ENCODE measurements at places on chromosomes 7 and 10.

DNA sequence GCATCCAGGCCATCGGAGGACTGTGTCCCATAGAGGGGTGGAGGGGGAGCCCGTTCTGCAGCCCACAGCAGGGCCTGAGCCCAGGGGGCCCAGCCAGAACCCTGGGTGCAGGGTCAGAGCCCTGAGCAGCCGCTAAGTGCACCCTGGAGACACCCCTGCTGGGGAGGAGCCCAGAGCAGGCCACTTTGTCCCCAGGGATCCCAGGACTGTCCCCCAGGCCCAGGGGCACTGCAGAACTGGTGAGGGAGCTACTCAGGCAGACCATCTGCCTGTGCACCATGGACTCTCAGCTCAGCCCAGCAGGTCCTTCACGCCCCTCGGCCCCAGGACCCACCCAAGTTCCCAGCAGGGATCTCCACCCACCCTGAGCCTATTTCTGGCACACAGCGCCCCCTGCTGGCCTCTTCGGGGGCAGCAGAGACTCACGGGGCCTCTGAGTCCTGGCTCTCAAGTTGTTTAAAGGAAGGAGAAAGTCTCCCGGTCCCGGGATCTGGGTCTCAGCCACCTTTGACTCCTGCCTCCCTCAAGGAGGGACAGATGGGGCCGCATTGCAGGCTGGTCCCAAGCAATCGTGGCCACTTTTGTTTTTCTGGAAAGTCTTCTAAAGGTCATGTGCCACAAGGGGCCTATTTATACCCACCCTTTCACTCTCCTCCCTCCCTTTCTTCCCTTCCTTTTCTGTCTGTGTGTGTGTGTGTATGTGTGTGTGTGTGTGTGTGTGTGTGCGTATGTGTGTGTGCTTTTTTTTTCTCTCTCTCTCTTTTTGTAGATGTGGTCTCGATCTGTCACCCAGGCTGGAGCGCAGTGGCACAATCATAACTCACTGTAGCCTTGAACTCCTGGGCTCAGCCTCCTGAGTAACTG lies 90.3 kb downstream of the MYL10 start:
- peak; percentile 81 for DNase-seq

- no peak for DNase-seq
These were observed 422.5 kb downstream of the HTR7 start for GRCh38 chr10:90435296-90435695.

DNA sequence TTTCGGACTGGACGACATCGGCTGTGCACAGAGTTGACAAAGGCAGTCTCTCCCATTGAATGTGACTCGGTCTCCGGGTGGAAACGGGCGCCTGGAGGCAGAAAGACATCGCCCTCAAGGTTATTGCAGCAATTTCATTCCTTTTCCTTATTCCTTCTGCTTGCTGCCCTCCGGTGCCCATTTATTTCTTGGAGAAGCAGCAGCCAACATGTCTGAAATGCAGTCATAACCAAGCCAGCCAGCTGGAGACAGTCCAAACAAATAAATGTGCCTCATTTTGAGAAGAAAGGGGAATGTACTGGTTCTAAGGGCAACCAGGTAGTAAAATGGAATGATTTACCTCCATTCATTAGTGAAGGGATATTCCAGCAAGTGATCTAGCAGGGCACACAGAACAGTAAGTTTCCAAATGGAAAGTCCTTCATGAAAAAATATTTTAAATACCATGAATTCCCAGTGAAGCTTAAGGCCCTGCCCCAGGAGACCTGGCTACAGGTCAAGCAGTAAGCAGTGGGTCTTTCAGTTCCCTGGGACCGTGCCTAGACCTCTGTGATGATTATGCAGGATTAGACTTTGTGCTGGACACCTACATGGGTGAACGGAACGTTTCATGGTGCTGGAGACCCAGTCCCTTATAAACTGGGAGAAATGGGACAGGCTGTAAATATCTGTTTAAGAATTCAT lies 86.6 kb downstream of the ABLIM1 start:
- DNase-seq = no peak

DNA sequence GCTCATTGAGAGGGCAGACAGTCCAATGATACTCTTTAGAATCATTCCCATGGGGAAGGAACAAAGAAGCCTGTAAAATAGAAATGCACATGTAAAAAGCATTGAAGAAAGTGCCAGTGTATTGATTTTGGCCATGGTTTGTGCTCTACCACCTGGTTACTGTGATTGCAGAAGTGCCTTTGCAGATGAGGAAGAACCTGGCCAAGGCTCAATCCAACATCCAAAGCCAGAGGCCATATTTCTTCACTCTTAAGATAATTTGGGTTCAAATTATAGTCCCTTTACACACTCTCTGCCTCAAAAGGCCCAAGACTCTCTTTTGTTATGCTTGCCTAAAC lies 122.1 kb downstream of the EGFR start:
- no peak for DNase-seq

- DNase-seq = no peak
These were observed 157.9 kb upstream of the GRM3 start for GRCh38 chr7:86485827-86486226.

- DNase-seq = no peak
These were observed 492.5 kb downstream of the ARL4A start for GRCh38 chr7:13179775-13180523.

DNA sequence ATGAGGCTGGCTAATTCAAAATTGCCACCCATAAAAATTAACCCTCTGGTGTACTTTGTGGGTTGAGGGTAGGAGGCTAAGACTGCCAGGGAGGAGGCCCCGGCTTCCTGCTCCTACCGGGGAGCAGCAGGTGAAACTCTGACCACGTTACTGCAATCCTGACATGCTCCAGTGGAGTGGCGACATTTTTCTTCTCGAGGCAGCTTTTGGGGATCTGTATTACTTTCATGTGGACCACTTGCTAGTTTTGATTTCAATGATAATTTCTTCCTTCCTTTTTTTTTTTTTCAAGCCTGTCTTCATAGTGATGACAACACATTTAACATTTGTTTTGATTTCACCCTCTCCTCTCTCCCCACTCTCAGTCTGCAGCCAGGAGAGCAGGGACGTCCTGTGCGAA lies 14.6 kb downstream of the GATA3 start:
- DNase-seq = no peak

- no peak for DNase-seq
These were observed at the start of gene LAMB4 for GRCh38 chr7:108130261-108130660. Gene LAMB4, minus strand, starts transcription at chr7:108130361. Its CDS starts 7,197 bp downstream, at chr7:108123164.

DNA sequence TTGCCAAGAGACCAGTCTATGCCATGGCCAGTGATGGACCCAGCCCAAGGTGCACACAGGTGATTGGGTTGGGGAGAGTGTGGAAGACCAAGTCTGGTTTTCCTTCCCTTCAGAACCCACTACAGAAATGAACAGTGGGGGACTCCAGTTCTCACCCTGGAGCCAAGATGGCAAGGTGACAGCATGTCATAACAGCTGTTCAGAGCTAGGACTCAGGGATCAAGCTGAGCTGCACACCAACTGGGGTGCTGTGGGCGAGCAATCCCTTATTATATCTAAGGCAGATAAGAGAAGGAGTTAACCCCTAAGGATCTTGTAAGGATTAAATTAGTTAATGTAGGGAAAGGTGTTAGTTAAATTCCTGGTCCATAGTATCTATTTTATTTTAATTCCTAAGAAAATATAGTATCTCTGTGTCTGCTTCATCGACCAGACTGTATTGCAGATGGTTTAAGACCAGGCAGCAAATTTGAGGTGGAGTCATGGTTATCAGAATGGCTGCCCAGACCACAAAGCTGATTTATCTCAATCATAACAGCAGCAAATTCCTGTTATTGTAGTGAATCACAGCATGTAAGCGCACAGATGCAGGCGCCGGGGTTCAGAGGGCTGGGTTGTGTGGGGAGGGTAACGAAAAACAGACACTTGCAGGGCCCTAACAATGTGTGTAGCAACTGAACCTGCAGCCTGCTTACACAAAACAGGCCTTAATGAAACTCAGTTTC lies 208.7 kb upstream of the ZNF32 start:
- DNase-seq = no peak

DNA sequence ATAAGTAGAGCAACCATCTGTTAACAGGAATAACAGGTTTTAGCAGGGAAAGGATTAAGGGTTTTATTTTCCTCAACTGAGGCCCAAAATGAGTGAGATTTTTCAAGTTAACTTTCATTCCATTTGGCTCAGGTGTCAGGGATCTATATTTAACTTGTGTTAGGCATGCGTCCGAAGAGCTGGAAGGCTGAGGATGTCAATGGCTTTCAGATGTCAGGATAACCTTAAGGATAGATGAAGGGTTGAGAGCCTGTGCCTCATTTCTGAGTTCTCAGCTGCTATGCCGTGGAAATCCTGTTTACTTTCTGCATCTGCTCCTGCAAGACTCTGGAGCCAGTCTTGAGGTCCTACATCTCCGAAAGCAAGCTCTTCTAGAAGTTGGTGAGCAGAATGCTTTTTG lies 36.4 kb upstream of the CD36 start:
- DNase-seq = no peak

- no peak for DNase-seq
These were observed 5.0 kb downstream of the TRIM24 start for GRCh38 chr7:138465046-138465445.

DNA sequence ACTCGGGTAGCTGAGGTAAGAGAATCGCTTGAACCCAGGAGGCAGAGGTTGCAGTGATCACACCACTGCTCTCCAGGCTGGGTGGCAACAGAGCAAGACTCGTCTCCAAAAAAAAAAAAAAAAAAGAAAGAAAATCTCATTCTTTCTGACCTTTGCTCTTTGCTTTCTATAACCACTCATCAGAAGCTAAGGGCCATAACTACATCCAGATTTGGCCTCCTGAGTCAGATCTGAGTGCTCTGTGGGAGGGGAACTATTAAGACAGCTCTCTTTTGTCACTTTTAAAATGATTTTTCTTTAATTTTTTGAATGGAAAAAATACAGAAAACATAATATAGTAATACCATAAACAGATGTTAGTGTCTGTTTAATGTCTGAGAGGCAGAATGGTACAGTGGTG lies 210.1 kb downstream of the KIAA1217 start:
- no peak for DNase-seq

DNA sequence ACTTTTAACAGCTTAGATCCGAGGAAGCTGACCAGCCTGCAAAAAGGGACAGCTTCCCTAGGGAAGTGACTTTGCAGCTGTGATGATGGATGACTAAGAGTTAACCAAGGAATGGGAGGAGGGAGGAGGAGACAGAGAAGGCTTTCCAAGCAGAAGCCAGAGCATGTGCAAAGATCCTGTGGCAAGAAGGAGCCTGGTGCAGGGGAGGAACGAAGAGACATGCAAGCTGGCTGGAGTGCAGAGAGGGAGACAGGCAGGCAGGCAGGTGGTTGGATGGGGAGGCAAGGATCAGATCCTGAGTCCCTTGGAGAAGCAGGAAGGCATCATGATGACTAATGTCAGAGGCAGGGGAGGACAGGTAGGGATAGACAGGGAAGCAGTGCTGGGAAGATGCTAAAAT lies 148.8 kb downstream of the PFKFB3 start:
- no peak for DNase-seq

- no peak for DNase-seq
These were observed 371.0 kb downstream of the DPP6 start for GRCh38 chr7:154423231-154423630.

- no peak for DNase-seq
These were observed 88.1 kb downstream of the SEMA3C start for GRCh38 chr7:80830584-80831285.

DNA sequence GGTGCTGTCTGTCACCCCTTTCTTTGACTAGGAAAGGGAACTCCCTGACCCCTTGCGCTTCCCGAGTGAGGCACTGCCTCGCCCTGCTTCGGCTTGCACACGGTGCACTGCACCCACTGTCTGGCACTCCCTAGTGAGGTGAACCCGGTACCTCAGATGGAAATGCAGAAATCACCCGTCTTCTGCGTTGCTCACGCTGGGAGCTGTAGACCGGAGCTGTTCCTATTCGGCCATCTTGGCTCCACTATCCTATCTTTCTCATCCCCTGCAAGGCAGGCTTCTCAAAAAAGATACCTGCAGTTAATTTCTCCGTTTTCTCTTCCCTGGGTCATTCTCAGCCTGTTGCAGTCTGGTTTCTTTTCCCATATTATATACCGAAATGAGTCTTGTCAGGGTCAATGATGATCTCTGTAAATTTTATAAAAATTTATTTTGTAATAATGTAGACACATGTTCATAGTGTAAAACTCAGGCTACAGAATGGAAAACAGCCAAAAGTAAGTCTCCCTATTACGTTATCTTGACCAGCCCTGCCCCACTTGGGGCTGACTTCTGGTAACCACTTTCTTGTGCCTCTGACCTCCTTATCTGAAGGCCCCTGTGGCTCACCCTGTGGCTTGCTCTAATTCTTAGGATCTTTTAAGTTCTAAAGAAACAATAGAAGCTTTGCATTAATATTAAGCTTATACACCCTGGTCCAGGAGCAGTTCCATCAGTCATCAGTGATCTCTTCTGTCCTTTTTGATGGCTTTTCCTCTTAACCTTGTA lies 20.7 kb downstream of the BLVRA start:
- no peak for DNase-seq

- DNase-seq = no peak
These were observed 222.8 kb downstream of the LRMDA start for GRCh38 chr10:75654171-75654771.

- DNase-seq = no peak
These were observed 86.1 kb upstream of the PCBD1 start for GRCh38 chr10:70974351-70974901.

DNA sequence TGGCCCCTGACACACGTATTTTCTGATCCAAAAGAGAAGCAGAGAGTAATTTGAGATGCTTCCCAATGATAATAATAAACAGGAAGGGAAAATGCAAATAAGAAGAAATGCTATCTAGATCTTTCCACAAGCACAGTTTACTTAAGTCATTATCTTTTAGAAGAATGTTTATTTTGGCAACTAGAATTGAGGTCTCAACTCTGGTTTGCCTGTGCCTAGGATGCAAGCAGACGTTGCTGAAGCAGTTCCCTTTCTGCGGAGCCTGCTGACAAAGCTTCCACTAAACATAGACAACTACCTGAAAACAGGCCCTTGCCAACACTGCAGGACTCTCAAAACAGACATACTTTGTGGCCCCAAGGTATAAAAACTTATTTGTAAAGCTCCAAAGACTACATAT lies 315.8 kb upstream of the POM121L12 start:
- no peak for DNase-seq

- DNase-seq = no peak
These were observed 3.7 kb upstream of the TCTN3 start for GRCh38 chr10:95697429-95697828.

- DNase-seq = no peak
These were observed 409.5 kb downstream of the GLRX3 start for GRCh38 chr10:130545697-130546096.

DNA sequence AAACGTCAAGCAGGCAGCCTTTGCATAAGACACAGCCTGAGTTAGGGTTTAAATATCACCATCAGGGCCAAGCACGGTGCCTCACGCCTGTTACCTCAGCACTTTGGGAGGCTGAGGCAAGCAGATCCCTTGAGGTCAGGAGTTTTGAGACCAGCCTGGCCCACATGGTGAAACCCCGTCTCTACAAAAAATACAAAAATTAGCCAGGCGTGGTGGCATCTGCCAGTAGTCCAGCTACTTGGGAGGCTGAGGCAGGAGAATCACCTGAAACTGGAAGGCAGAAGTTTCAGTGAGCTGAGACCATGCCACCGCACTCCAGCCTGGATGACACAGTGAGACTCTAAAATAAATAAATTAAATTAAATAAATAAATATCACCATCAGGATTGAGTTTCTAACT lies 33.0 kb downstream of the SRPK2 start:
- DNase-seq = no peak

All from neural crest cell (in vitro differentiated cells).